ENCODE measurements at places on chromosomes 1 and 21.

DNA sequence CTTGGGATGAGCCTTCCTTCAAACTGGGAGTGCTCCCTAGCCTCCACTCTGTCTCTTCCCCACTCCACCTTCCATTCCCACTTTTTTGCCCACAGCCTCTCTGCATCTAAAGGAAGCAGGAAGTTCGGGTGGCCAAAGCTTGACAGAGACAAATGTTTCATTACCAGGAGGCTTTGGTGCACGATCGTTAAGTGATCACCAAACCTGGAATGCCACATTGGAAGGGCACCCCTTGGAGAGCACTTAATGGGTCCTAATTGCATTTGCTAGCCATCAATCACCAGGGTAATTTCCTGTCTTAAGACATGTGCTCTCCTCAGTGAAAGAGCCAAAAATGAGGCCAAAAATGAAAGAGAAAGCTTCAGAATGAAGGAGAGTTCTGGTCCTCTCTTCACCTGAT lies 206.5 kb downstream of the TNR start:
- no peak for DNase-seq

GRCh38 chr1:20158358-20159070 lies 19.4 kb downstream of the PLA2G2F start:
- DNase-seq, result no peak

GRCh38 chr1:63848733-63849132 lies 74.9 kb downstream of the ROR1 start:
- no peak for DNase-seq

DNA sequence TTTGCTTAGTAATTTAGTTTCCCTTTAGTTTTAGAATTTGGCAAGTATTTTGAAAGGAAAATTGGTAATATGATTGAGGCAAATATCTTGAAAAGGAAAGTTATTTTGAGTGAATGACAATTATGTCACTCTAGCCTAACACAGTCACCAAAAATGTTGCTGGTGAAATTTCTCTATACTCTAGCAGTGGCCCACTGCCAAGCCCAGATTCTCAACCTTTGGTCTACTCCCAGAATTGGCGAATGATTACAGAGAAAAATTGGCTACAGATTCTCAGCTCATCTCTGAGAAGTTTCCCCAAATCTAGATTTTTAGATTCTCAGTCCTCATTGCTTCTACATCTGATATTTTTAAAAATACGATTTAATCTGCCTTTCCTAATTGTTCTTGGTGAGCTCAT lies 84.9 kb downstream of the PIGK start:
- DNase-seq, result no peak

DNA sequence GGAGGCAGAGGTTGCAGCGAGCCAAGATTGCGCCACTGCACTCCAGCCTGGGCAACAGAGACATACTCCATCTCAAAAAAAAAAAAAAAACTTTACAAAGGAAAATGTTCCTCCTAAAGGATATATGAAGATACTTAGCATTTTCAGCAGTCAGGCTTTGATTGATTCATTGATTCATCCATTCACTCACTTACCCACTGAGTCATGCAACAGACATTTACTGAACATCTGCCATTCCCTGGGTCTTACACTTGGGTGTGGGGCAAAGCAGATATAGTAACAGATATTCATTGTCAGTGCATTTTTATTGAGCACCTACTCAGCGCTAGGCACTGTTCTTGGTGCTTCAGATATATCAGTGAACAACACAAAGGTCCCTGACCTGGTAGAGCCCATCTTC lies 5.6 kb upstream of the LACTBL1 start:
- no peak for DNase-seq

- DNase-seq, result no peak
Measured at GRCh38 chr1:63758791-63759190, 15.0 kb upstream of the ROR1 start.

- no peak for DNase-seq
Measured at GRCh38 chr1:35406103-35406502, 137.6 kb downstream of the ZMYM4 start.

GRCh38 chr1:8247811-8248436 lies 70.0 kb upstream of the SLC45A1 start:
- no peak for DNase-seq

- DNase-seq, result no peak
Measured at GRCh38 chr1:3636080-3636479, 11.3 kb downstream of the TPRG1L start.

DNA sequence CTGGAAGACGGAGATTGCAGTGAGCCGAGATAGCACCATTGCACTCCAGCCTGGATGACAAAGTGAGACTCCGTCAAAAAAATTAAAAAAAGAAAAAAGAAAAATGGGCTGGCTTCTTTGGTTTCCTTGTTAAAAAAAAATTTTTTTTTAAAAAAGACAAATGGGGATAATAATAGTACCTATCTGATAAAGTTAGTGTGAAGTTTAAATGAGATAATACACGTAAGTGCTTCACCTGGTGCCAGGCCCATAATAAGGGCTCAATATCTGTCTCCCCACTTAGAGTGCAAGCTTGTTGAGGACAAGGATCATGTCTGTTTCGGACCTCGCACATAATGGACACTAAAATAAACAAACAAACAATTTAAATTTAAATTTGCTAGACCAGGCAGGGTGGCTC lies 30.0 kb upstream of the HTR1D start:
- no peak for DNase-seq

- no peak for DNase-seq
Measured at GRCh38 chr21:25456672-25457071, 150.6 kb downstream of the MRPL39 start.

GRCh38 chr21:46168659-46169386 lies 13.4 kb upstream of the FTCD start:
- peak; percentile 97 for DNase-seq

- DNase-seq, result no peak
Measured at GRCh38 chr1:216554934-216555333, 131.7 kb upstream of the USH2A start.

DNA sequence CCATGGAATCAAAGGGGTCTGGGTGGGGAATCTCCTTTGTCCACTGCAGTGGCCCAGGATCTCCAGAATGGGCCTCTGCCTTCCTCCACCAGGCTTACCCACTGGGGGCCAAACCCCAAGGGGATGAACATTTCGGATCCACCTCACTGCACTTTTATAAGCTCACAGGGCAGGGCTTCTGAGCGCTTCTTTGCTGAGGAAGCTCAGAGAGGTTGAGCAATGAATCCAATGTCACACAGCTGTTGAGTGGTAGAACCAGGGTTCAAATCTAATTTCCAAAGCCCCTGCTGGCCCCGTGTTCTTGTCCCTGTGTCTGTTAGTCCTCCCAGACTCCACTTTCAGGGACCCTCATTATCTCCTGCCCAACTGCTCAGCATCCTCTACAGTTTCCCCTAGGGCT lies 250.8 kb downstream of the GRIK3 start:
- no peak for DNase-seq

DNA sequence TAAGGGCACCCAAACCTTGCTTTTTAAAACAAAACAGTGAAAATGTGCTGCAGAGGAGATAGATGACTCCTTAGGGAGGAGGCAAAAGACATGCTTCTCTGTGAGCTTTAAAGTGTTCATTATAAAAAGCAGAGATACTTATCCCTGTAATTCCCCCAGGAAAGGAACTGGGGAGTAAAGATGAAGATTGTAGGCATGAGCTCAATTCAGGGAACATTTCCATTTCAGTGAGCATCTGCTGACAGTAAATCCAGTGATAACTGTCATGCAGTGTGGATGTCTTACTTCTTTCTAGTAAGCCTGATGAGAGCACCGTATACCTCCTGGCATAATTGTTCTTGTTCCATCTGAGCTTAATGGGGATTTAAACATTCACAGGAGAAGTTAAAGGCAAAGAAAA lies 1296.5 kb downstream of the MRPL39 start:
- DNase-seq, result no peak

- DNase-seq, result no peak
Measured at GRCh38 chr1:115408533-115408932, 70.5 kb upstream of the NGF start.

GRCh38 chr1:169484683-169485430 lies 887 bp downstream of the SLC19A2 start:
- DNase-seq, result peak; percentile 47

DNA sequence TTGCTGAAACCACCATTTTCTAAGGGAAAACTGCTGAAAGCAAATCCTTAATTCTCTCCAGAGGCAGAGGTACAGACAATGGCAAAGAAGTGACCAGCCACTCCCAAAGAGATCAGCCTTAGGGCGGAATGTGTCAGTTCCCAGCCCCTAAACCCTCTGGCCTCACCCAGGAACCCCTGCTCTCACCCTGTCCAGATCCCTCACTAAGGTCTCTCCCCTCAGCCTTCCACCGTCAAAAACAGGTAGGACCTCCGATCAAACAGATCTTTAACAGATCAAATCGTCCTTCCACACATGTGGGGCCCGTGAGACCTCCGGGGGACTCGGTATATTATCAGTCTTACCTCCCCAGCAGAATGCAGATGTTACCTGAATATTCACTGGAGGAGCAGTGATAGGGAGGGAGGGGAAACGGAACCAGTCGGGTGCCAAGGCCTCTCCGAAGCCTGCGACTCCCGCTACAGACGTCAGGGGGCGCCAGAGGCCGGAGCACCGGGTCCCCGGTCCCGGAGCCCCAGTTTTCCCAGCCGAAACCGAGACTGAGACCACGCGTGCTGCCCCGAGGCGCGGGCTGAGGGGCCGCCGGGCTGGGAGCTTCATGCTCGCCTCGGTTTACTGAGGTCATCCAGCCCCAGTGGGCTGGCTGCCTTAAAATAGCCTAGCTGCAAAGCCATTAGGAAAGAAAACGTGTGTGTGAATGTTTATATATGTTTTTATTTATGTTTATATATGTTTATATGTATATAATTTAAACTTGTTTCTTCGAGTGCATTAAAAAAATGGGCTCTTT lies 23.6 kb downstream of the GPA33 start:
- DNase-seq, result peak; percentile 67

GRCh38 chr1:36918604-36919003 lies 115.7 kb downstream of the GRIK3 start:
- no peak for DNase-seq

Measured in NCI-H2171 treated with DMSO at 0.1 percent for 48 hours (cell line).